ENCODE measurements at places on chromosomes 2 and 18.

- no peak for DNase-seq
Observed at GRCh38 chr2:38610851-38611801, 8.4 kb upstream of the HNRNPLL start.

GRCh38 chr18:78849458-78849857, 130.2 kb upstream of the SALL3 start:
- no peak for DNase-seq

- no peak for DNase-seq
Observed at GRCh38 chr18:27860011-27860410, 316.9 kb downstream of the CDH2 start.

GRCh38 chr2:58939388-58939787, 698.3 kb upstream of the FANCL start:
- no peak for DNase-seq

DNA sequence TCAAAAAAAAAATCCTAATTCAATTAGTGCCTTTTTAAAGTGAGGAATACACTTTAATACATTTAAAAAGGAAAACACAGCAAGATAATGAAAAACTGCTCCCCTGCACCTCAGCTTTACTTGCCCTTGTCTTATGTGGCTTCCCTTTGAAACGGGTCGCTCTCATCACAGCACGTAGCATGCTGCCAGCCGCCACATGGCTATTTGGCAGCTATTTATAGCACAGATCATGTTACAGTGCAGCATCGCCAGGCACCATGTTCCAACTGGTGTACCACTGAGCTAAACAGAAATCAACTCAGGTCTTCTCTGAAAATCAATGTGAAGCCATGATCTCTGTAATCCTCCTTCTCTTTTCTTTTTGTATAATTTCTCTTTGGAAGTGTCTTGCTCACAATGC, 65.1 kb downstream of the TMEM182 start:
- DNase-seq, result no peak

DNA sequence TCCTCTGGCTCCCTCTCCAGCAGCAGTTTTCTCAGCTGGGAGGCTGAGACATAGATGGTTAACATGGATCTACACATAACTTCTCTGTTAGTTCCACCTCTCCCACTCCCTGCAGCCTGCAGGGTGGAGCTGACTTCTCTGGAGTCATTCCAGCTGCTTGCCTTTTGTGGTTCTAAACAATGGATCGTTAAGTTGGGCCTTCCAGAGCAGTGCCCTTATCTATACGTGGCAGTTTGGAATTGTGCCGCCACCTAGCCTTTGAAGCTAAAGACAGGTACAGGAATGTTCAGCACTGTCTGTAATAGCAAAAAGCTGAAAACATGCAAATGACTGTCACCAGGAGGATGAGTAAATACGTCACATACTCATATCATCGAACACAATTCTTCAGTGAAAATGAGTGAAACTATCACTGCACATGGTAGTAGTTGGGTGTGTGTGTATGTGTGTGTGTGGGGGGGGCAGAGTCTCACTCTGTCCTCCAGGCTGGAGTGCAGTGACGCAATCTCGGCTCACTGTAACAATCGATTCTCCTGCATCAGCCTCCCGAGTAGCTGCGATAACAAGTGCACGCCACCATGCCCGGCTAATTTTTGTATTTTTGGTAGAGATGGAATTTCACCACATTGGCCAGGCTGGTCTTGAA, 50.3 kb downstream of the SH2D6 start:
- DNase-seq, result no peak

GRCh38 chr2:164793529-164793928, 48.1 kb downstream of the COBLL1 start:
- DNase-seq, result no peak

GRCh38 chr2:26764078-26764887, at the start of gene SLC35F6:
Gene SLC35F6, plus strand, starts transcription at chr2:26764284. Its CDS starts 66 bp downstream, at chr2:26764350.
- DNase-seq, result peak; percentile 91

DNA sequence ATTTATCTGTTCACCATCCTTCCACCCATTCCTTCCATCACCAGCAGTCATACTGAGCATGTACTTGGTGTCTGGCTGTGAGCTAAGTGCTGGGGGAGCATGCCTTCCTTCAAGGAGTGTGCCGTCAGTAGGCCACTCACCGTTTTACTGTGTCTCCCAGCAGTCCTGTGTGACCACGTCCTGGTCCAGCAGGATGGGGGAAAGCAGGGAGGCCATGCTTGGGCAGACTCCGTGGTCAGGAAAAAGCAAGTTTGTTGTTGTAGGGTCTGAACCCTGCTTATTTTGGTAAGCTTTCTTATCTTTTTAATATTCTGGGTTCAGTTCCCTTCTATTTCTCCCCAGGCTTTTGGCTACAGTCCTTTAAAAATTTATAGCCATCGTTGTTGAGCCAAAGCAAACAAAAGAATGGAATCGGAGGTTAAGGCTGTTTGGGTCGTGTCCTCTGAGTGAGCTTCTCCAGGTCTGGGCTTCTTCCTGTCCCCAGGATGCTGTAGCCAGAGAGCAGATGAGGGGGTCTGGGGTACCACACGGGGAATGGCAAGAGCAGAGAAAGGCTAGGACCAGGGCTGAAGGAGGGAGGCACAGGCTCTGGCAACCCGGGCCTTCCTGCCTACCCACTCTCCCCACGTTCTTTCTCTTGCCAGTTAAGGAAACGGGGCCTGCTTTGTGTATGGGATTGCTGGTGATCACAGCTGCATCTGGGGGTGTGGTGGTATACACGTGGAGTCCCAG, 13.5 kb downstream of the SLC30A3 start:
- no peak for DNase-seq

GRCh38 chr2:85873679-85874078, 15.1 kb downstream of the ST3GAL5 start:
- DNase-seq, result peak; percentile 44

GRCh38 chr2:174338671-174339560, 4.2 kb downstream of the SP9 start:
- no peak for DNase-seq

DNA sequence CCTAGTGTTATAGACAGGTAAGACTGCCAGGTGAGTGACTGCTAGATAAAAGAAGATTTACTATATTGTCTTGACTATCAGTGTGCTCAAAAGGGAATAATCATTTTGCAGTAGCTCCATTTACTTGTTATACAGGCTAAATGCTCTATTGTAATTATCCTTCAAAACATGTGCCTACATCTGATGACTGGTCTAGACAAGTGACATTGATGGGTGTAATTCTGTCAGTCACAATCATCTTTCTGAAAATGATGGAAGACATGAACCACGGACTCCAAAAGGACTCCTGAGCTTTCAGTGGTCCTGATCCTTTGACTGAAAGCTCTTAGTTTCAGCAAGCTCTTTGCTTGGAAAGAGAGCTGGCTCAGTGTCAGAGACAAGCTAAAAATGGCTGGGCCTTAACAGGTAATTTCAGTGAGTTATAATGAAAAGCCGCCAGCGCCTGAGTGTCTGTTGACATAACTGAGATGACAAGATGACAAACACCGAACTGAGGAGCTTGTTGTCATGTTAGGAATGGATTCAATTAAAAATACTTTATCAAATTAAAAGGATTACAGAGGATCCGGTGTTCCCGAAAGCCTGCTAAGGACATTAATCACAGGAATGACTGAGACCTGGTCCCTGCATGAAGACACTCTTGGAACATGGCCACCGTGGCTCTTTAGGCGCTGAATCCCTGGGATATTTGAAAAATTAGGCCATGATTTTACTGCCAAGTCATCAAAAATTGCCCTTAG, 141.7 kb downstream of the CMPK2 start:
- DNase-seq, result no peak

- DNase-seq, result no peak
Observed at GRCh38 chr2:216590780-216591179, 42.4 kb upstream of the IGFBP2 start.

DNA sequence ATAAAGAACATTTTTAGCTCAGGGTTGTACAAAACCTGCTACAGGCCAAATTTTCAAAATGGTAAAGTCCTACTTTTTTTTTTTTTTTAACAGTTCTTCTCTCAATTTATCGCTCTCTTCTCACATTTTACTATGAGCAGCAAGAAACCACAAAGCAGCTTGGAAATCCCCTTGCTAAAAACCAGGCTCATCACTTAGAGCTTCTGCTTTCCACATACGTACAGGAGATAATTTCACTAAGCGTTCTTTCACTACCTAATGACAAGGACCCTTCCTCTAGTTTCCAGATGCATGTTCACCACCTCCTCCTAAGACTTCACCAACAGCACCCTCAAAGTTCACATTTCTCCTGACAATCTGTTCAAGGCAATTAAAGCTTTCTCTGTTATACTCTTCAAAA, 294.9 kb upstream of the CYRIA start:
- DNase-seq, result no peak

Measured in activated CD8-positive, alpha-beta memory T cell treated with anti-CD3 and anti-CD28 coated beads for 24 hours (primary cell).